ENCODE measurements at places on chromosomes 12 and 14.

- no peak for DNase-seq
Observed at GRCh38 chr14:95471476-95471875, 45.0 kb downstream of the SYNE3 start.

- no peak for DNase-seq
Observed at GRCh38 chr14:83483063-83483462, 1949.4 kb upstream of the SEL1L start.

- DNase-seq, result no peak
Observed at GRCh38 chr12:64998371-64999147, 122.5 kb downstream of the WIF1 start.

GRCh38 chr12:113087193-113087592 is 30.7 kb downstream of the DTX1 start:
- no peak for DNase-seq

DNA sequence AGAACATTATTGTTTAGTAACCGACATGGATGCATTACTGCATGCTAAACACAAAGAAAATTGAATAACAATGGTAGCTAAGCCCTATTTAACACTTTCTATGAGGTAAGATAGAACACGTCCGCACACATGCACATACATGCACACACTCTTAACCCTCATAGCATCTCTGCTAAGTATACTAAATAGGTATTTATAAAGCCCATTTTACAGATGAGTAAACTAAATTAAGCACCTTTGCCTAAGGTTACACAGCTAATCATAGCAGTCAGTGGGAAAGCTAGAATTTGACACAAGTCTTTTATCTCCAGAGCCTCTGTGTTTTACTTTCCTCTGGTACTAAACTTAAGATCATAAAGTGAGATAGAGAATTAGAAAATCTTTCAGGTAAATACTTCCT is 435.0 kb downstream of the EGLN3 start:
- no peak for DNase-seq

GRCh38 chr12:22609501-22609900 is 15.5 kb upstream of the ETNK1 start:
- no peak for DNase-seq

GRCh38 chr12:81211306-81211705 is 133.4 kb downstream of the ACSS3 start:
- no peak for DNase-seq

DNA sequence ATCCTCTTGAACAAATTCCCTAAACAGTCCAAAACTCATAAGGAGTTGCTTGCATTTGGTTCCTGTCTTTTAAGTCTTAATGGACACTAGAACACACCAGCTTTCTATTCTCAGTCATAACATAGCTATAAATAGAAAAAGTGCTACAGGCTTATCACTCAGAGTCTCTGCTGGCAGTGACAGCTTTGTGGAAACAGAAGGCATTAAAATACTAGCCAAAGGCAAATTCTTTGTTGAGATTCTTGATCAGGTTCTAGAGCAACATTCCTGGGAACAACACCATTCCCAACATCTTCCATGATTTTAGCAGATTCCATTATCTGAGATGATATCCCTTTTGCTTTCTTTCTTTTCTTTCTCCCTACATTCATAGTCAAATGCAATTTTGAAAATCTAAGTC is 207.7 kb upstream of the PLEKHG7 start:
- DNase-seq, result no peak

DNA sequence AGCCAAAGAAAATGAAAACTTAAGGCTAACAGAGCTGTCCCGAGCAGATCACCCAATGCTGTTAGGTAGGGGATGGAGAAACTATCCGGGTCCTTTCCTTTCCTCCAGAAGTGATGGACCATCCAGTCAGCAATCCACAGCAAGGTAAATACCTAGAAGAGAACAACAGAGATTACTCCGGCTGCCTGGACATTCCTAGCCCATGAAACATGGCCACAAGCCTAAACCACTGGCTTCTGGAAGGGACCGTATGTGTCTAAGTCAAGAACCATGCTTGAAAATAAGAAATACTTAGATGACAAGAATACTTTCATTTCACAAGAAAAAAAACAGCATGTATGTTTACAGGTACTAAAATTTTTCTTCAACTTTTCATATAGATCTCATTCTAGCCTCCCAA is 152.9 kb downstream of the SLC41A2 start:
- no peak for DNase-seq

DNA sequence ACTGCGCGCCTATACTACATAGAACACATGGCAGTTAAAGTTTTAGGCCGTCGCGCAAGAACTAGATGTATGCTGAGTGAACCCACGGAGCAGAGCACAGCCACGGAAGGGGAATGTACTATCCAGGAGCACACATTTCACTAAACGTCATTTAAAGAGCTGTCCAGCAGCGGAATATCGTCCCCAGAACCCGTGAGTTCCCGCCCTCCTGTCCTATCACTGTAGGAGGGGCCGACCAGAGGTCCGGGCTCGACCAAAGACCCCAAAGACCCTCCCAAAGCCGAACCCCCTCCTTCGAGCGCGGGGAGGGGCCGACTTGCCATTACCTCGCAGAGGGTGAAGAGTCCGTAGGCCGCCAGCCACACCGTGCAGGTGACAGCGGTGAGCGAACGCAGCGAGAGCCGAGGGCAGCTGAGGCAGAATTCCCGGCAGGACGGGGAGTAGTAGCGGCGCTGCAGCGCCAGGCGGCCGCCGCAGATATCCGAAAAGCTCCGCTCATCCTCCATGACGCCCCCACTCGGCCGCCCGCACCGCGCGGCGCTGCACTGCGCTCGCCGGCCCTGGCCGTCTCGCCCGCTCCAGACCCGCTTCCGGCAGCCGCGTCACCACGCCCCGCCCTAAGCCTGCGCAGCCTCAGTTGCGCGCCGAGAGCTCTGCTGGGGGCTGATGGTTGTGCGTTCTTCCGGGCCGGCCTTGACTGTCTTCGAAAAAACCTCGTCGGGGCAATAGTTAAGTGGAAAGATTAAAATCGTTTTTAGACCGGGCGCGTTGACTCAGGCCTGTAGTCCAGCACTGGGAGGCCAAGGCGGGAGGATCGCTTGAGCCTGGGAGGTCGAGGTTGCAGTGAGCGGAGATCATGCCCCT is at the start of gene PIGH:
Gene PIGH (minus strand): TSS at position 571 of the 864 bp plus-strand sequence. CDS start 65 bp downstream, at position 506.
- no peak for DNase-seq

DNA sequence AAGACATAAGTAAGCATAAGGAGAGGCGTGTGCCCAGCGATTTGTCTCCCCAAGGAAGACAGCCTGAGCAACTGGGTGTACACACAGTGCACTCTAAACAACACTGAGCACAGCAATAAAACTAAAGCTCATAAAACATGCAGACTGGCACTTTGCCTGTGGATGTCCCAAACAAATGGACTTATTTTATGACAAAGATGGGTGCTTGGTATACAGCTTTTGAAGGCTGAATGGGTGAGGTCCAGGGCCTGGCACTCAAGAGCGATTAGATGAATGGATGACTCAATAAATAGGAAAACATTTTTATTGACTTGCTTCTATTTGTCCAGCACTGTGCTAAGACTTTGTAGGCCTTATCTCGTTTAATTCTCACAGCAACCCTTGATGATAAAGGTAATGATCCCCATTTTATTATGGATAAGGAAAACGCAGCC is 28.5 kb downstream of the LGMN start:
- DNase-seq, result no peak

- peak; percentile 92 for DNase-seq
Observed at GRCh38 chr12:46664761-46665287, 161.0 kb downstream of the SLC38A4 start.

DNA sequence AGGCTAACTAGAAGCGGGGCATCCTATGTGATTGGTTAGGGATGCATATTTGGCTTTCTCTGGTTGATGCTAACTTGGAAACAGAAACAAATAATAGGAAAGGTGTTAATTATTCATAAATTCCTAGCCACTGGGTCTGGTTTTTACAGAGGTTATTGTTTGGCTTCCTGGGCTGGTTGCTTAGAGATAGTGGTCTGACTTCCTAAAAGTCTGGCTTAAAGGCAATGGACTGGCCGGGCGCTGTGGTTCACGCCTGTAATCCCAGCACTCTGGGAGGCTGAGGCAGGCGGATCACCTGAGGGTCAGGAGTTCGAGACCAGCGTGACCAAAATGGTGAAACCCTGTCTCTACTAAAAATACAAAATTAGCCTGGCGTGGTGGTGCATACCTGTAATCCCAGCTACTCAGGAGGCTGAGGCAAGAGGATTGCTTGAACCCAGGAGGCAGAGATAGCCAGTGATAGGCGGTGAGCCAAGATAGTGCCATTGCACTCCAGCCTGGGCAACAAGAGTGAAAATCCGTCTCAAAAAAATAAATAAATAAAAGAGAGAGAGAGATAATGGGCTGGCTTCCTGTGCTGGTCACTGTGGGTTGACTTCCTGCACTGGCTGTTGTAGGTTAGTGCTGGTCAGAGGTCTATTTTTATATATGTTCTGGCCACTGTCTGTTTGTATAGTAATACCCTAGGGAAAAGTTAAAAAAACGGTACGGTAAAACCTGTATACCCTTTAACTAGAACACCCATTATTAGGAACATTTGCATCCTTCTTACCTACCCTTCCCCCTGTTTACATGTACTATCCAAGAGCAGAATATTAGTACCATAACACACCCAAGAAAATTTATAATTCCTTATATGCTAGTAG is 24.1 kb downstream of the OR6S1 start:
- no peak for DNase-seq

GRCh38 chr12:69519871-69520270 is 49.7 kb downstream of the FRS2 start:
- DNase-seq, result no peak

DNA sequence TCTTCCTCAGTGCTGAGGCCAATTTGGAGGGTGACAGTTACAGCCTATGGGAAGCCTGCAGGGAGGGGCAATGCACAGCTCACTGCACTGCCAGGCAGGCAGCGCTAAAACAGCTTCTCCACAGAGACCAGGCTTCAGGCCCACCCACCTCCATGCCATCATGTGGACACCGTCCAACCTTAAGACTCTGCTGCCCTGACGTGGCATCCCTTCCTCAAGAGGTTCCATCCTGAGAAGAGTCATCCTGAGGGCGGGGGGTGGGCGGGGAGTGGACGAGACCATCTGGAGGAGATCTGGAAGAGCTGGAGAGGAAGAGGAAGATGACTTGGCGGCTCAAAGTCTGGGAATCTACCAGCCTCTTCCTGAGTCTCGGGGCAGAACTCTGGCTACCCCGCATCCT is 8.4 kb upstream of the ACVRL1 start:
- DNase-seq, result no peak

- DNase-seq, result no peak
Observed at GRCh38 chr12:96060041-96060440, 24.7 kb upstream of the LTA4H start.

- DNase-seq, result no peak
Observed at GRCh38 chr14:77032844-77033621, 4.5 kb upstream of the IRF2BPL start.

- DNase-seq, result no peak
Observed at GRCh38 chr12:104964167-104964855, 6.2 kb upstream of the SLC41A2 start.

DNA sequence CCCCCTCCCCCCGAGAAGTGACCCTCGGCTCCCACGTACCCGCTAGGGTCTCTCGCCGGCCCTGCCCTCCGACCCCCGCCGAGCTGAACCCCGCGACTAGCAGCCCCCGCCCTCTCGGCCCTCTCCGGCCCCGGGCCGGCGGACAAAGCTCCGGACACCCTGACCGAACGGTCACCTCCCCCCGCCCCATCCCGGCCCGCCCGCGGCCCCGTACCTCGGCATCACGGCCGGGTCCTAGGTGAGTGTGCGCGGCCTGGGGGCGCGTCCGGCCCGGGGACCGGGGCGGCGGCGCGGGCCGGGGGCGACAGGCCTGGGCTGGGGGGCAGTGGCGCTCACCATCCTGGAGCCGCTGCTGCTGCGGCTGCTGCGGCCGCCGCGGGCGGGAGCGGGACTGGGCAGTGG is at the start of gene FIGNL2:
Gene FIGNL2 (minus strand): TSS at position 393 of the 402 bp plus-strand sequence. CDS start 26,305 bp downstream, outside the sequence.
- DNase-seq, result no peak

GRCh38 chr12:47987411-47988072 is 16.7 kb downstream of the COL2A1 start:
- no peak for DNase-seq

- no peak for DNase-seq
Observed at GRCh38 chr12:125786143-125786542, 720.9 kb downstream of the AACS start.

DNA sequence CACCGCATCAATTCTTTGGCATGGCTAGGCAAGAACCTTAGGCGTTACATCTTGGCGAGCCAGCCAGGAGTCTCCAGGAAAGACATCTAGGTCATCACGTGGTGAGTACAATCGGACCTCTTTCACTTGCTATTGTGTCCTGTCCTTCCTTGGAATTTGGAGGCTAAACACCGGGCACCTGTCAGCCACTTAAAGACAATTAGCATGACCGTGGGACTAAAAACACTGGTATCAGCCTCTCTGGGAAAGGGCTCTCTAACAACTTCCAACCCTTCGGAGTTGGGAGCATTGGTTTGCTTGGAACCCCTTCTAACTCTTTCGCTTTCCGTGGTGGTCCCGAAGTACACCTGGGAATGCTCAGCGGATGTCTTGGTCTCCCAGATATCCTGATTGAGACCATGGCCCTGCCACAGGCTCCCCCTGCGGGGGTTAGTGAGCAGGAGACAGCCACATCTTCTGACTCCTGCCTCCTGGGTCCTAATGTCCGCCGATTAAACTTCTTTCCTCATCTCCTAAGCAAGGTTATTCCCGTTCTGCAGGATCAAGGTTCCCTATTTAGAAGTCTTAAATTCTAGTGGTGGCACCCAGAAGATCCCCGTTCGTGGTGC is 971.7 kb downstream of the FSCB start:
- DNase-seq, result no peak

- DNase-seq, result no peak
Observed at GRCh38 chr12:52037248-52037861, 13.9 kb upstream of the NR4A1 start.

DNA sequence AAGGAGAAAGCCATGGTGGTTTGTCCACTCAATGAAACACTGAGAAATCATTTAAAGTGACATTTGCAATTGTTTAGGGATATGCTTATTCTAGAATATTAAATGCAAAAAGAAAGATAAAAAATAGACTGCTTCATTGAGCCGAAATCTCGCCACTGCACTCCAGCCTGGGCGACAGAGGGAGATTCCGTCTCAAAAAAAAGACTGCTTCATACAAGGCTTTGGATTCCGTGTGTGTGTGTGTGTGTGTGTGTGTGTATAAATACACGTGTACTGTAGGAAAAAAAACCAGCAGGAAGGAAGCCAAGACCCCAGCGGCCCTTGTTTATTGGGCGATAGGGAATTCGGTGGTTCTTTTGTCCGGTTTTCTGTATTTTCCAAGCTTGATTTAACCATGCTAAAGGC is 3.2 kb upstream of the ZNF839 start:
- DNase-seq, result no peak

DNA sequence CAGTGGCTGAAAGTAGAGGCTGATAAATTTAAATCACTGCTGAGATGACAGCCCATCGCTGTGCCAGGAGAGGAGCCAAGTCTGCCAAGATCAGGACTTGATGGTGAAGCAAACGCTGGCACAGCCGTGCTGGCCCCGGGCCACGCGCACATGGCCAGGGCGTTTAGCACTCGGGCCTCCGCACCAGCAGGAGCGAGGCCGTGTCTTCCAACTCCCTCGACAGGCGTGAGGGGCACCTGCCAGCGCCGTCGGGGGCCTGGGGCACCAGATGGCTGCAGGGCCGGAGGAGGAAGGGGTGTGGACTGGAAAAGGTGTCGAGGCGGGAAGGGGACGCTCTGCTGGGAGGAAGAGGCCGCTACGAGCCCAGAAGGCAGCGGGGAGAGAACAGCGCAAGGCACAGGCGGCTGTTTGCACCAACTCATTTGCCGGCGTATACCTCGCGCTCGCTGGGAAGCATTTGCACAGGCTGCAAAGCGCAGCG is 29.5 kb downstream of the RIMBP2 start:
- no peak for DNase-seq

All from Panc1 (cell line).